HS-5 (cell line): ENCODE measurements at places on chromosomes 12 and 14.

- DNase-seq: no peak
Measured at GRCh38 chr14:94936401-94936892, 166.5 kb upstream of the GSC start.

DNA sequence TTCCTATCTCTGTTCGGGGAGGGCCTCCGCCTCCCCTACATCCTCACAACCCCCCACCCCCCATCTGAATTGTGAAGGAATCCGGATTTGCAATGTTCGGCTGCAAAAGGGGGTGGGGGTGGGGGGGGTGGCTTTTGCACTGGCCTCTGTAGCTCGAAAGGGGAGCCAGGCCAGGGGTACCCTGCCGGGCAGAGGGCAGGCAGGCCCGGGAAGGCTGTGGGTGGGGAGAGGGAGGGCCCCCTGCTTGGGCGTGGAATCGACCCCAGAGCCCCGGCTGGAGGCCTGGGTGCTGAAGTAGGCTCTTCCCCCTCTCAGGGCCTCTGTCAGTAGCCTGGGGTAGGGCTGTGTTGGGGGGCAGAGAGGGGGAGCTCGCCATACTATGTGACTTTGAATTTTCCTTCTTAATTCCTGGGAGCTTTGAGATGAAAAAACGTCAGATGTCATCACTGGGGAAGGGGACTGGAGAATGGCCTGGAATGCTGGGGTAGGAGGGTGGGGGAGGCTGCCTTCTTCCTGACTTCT lies 1.1 kb downstream of the LRP1 start:
- no peak for DNase-seq

DNA sequence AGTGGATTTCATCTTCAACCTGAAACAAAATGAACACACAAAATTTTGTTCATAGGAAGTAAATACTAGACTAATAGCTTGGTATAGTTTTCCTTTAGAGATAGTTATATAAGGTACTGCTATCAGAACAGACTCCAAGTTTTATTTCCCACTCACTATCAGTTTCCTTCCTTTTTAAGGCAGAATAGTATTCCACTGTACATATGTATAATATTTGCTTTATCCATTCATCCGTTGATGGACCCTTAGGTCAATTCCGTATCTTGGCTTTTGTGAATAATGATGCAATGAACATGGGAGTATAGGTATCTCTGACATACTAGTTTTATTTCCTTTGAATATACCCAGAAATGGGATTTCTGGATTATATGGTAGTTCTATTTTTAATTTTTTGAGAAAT lies 3.7 kb downstream of the CCNB1IP1 start:
- DNase-seq: no peak

DNA sequence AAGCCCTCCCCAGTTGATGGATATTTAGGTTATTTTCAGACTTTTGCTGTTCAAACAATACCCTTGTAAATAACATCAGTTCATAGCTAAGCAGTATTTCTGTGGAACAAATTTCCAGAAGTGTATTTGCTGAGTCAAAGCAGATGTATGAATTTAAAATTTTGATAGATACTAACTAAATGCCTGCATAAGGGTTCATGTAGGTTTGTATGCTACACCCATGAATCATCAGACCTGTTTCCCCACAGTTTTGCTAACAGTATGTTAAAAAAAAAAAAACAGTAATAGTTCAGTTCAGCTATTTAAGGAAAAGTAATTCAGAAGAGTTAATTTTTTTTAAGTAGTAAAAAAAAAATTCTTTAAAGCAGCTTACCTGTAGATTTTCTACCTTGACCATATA lies 236.1 kb upstream of the DIO2 start:
- no peak for DNase-seq

GRCh38 chr14:59634617-59635016 lies 58.0 kb upstream of the CCDC175 start:
- DNase-seq: no peak

DNA sequence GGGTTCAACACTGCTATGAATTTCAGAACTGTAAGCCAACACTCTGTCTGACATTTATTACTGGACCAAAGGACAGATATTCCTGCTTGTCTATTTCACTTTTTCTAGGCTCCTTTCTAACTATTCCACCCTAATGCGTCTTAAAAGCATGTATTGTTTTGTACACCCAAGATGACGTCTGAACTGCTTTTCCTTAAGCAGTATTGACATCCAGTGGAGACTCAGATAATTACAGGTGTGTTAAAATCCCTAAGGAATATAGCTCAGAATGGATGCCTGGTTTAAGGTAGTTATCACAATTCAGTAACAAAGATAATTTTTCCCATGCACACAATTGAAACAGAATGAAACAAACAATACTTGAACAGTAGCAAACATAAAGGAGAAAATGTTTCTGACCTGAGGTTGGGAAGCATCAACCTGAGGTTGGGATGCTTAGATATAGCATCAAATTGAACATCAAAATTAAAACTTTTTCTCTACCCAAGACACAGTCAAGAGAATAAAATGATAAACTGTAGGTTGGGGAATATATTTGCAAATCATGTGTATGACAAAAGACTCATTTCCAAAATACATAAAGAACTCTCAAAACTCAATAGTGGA lies 93.7 kb upstream of the PTPRR start:
- peak; percentile 29 for DNase-seq

GRCh38 chr14:61298824-61299223 lies 17.7 kb upstream of the TMEM30B start:
- no peak for DNase-seq

DNA sequence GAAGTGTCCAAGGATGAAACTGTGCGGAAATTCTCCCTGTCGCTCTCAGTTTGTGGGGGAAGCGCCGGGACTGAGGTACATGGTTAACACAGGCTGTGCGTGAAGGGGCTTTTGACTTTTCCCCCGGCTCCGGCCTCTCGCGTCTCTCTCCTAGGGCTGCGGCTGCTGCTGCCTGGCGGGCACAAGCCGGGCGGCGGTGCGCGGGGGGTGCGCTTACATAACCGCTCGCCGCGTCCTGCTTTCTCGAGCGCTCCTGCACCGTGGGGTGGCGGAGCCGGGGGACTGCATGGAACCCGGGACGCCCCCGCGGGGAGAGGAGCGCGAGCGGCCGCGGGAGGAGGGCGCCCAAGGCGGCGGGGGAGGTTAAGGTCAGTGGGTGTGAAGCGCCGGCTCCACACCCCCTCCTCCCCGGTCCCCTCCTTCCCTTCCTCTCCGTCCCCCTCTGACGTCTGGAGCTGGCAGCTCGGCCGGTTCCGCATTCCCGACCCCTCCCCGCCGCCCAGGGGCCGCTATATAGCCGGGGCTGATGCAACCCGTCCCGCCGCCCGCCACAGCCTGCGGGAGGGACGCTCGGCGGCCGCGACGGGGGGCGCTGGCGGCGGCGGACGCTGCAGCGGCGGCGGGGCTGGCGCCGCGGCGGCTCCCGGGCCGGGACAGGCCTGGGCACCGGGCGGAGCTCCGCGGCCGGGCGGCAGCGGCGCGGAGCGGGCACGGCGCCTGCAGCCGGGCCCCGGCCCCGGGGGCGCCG lies at the start of gene JDP2:
TSS of gene JDP2 (plus strand) at position 541 of the 748 bp plus-strand sequence. CDS start 9,899 bp downstream, outside the sequence.
- DNase-seq: peak; percentile 20

DNA sequence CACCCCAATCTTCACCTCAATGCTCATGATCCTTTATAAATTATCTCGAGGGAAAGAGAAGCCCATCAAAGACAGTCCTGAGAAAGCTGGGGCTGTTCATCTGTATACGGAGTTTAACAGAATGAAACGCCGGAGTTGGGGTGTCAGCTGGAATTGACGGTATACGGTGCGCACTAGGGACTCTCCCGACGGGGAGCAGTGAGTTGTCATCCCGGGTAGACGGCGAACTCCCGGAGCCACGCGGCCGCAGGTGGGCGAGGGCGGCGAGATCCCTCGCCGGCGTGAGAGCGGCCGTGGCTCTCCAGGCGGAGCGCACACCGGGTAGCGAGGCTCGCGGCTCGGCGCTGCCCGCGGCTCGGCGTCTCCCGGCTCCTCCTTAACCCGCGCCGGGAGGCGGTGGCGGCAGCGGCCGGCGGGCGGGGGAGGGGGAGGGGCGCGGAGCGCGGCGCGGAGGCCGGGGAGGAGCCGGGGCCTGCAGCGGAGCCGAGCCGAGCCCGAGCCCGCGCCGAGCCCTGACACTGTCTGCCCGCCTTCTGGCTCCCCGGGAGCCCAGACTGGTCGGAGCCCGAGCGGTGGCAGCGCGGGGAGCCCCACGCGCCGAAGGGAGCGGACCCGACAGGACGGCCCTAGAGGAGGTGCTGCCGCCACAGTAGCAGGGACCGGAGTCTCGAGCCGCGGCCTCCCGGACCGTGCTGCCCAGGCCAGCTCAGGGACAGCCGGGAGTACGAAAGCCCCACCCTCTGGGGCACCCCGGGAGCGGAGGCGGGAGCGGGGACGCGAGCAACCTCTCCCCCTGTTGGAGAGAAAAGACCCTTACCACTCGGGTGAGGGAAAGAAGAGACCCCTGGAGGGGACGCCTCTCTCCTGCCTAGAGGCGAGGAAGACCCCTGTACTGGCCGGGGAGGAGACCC lies at the start of gene FOXJ2:
TSS of gene FOXJ2 (plus strand) at position 475 of the 911 bp plus-strand sequence. CDS start 7,117 bp downstream, outside the sequence.
- DNase-seq: no peak

DNA sequence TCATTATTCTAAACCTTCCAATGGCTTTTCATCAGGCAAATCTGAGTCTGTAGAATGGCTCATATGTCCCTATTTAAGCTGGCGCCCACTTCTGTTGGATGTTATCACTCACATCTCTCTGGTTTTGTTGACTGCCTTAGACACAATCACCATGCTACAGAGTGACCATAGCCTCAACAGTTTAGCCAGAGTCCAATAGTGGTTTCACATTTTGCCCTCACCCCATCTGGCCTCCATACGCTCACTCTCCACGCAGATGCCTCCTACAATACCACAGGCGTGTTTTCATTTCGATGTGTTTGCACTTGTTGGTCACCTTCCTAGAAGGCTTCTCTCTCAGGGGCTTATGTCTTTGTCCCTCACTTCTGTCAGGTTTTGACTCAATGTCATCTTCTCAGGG lies 3.4 kb downstream of the KLRB1 start:
- no peak for DNase-seq

DNA sequence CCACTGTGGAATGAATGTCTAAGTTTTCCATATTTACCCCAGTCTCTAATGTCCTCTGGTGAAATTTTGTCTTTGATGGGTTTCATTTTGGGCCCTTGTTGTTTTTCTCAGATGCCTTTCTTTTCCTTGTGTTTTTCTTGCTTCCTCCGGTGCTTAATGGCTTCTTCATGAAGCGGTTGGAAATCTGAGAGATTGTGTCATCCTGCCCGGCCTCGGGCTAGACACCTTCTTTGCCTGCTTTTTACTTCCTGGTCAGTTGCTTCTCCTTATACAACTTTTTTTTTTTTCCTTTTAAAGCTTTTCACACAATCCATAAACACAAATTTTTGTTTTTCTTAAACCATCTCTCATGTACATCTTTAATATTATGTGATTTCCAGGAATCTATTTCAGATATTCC lies 7.1 kb downstream of the ETV6 start:
- DNase-seq: no peak

GRCh38 chr12:56998981-56999380 lies 7.4 kb downstream of the ZBTB39 start:
- no peak for DNase-seq

GRCh38 chr12:131352296-131352900 lies 358.5 kb upstream of the SFSWAP start:
- no peak for DNase-seq

- no peak for DNase-seq
Measured at GRCh38 chr12:93568091-93568490, 4.4 kb upstream of the SOCS2 start.

- no peak for DNase-seq
Measured at GRCh38 chr12:119788786-119789185, 88.3 kb downstream of the CIT start.

DNA sequence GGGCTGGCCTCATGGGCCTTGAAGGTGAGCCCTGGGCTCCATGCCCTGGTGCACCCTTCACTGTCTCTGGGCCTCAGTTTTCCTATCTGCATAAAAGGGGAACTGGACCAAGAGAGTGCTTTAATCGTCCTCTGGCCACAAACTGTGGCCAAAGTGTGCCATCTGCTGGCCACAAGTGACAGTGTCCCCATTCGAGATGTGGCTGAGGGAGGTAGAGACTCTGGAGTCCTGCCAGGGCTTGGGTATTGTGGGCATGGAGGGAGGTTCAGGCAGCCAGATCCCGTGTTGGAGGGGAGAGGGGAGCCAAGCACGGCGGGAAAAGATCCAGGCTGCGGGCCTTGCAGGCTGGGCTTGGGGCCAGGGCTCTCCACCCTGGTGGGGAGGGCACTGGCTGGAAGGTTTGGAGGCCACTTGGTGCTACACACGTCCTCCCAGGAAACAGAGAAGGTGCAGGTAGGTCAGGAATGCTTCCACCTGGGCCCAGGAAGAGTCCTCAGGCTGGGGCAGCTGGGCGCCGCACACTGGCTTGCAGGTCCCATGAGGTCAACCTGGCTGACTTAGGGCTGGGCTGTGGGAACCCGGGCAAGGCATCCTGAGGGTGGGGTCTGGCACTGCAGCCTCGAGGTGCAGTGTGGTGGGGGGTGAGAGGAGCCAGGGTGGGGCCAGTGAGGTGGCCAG lies 7.3 kb upstream of the KIF26A start:
- DNase-seq: no peak

DNA sequence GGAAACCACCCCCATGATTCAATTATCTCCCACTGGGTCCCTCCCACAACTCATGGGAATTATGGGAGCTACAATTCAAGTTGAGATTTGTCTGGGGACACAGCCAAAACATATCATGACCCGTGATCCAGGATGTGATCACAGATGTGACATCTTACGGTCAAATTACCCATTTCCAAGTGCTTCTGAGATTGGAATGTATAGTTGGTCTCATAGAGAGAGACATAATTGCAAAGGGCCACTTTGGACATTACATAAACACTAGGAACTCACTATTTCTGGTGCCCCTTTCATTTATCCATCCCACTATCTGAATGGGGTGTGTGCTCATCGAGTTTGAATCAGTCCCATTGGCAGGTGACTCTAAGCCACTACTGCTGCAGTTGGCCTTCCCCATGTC lies 204.5 kb downstream of the PHLDA1 start:
- no peak for DNase-seq
